ENCODE measurements at places on chromosomes 2 and 18.

DNA sequence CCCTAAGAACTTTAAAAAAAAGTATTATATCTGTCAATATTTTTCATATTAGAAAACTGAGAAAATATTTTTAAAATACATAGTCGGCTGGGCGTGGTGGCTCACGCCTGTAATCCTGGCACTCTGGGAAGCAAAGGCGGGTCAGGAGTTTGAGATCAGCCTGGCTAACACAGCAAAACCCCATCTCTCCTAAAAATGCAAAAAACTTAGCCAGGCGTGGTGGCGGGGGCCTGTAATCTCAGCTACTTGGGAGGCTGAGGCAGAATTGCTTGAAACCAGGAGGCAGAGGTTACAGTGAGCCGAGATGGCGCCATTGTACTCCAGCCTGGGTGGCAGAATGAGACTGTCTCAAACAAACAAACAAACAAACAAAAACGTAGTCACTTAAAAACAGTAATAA, 5.1 kb upstream of the KCMF1 start:
- DNase-seq, result no peak

DNA sequence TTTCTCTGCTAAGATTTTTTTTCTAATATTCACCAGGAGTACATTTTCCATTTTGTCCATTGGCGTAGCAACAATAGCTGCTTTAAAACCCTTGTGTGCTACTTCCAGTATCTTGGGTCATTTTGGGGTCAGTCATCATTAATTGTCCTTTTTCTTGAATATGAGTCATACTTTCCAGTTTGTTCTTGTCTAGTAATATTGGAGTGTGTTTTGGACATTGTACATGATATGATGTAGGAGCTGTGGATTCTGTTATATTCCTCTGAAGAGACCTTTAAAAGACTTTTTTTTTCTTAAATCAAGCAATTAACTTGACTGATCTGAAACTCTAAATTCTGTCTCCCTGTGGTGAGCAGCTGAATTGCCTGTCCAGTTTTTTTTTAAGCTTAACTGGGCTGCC, 40.8 kb downstream of the AGPS start:
- no peak for DNase-seq

DNA sequence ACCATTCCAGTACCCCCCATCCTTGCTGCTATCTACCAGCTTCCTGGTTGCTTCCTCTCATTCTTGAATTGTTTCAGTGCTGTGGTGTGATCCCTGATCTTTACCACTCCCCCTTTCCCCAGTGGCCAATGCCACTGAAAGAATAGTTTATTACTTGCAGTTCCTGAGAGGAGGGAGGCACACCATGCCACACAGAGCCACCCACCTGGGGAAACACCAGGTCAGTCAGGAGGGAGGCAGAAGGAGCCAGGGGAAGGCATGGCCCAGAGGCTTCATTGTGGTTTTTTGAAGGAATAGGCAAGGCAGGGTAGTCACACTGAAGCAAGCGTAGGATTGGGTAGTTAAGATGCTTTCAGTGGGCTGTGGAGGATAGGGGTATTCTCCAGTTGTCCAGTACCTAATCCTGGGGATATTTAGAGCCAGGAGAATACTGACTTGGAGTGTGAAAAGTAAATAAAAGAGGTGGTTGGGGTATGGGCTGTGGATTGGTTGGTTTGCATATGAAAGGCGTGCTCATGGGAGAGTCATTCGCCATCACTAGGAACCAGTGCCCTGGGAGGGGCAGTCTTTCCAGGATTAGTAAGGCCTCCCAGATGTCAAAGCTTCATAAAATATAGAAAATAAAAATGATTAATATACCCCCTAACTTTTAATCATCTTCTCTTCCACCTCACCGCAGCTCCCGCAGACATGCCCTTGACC, 6.7 kb upstream of the TMEM177 start:
- no peak for DNase-seq

GRCh38 chr2:64634345-64635267, 19.1 kb downstream of the SERTAD2 start:
- DNase-seq, result no peak
